Activated CD4-positive, alpha-beta T cell treated with anti-CD3 and anti-CD28 coated beads, Interleukin-2, amount 50 U/mL, for 24 hours (primary cell): ENCODE measurements at places on chromosomes 4 and X.

GRCh38 chrX:38654302-38654701, 93.0 kb downstream of the TSPAN7 start:
- DNase-seq, result no peak

GRCh38 chrX:109830704-109831206, 97.7 kb upstream of the ACSL4 start:
- no peak for DNase-seq

GRCh38 chrX:3380603-3381002, 34.2 kb upstream of the MXRA5 start:
- no peak for DNase-seq

DNA sequence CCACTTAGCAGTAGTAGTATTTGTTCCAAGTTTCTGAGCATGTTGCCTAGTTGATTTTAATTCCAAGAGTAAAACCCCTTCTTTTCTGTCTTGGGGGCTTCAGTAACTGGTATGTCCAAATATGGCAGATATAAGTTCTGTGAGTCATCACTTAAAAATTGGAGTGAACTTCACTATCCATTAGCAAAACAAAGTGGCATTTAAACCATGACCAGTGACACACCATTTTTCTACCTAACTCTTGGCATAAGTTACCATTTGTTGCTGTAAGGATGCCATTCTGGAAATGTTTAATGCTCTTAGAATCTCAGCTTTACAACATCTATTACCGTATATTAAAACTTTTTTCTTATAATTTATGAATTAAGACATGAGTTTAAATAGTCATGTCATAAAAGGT, 102.0 kb downstream of the CBR4 start:
- no peak for DNase-seq

GRCh38 chrX:118755633-118756032, 28.2 kb downstream of the IL13RA1 start:
- no peak for DNase-seq

DNA sequence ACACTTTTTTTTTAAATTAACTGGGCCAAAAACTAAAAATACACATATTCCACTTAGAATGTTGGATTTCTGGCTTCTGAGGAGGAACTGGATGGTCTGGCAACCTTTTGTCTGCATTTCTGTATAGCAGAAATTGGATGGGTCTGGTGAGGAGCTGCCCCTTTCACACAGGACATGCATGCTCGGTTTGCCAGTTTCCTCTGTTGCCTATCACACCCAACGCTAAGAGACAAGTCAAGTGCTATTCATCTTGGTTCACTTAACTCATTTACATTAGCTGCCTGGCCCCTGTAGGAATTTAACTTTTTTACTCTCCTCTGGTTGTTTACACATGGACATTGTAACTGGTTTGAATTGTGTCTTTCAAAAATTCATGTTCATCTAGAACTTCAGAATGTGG, 195.7 kb downstream of the PACRGL start:
- DNase-seq, result no peak

DNA sequence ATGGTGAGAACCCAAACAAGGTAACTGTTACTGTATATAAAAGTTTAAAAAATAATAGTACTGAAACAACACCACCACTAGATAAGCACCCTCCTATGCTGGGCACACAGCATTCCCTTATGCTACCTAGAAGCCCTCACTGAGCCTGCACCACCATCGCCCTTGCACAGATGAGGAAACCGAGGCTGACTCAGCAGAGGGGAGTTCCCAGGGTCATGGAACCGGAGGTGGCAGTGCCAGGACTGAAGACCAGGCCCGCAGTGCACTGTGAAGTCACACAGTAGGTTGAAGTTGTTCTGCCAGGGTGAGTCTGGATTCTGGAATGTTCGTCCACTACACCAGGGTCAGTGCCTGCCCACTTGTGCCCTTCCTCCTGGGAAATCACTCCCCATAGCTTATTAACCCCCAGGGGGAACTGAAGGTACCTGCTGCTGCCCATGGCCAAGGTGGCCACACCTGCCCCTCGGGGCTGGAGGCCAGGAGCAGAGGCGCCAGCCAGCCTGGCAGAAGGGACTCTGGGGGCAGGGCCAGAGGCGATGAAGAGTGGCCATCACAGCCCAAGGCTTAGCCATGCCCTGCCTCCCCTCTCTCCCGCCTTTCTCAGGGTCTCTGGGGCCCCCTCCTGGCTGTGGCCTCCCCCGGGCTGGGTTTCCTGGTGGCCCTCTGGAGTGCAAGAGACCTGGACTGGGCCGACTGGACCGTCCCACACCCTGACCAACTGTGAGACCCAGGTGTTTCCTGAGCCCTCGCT, 15.1 kb upstream of the ABLIM2 start:
- no peak for DNase-seq

- DNase-seq, result no peak
These were observed 32.5 kb downstream of the LRPAP1 start for GRCh38 chr4:3499710-3500109.

DNA sequence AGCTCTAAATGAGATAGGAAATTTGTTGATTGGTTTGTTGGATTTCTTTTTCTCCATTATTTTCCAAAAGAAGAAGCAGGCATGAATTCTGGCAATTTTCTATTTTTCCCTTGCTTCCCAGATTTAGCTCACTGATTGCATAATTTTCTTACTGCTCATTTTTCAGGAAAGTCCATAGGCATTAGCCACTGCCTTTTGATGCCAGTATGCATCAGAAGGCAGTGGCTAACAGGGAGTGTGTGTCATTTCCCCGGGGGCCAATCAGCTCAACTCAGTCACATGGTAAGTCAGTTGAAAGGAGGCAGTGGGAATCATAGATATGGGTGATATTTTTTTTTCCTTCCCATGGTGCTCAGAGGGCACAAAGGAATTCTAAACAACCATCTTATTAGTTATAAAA, 156.7 kb downstream of the TRIML1 start:
- DNase-seq, result no peak

GRCh38 chr4:169115897-169116254, 105.8 kb upstream of the CBR4 start:
- no peak for DNase-seq

GRCh38 chr4:89994176-89994873, 99.7 kb downstream of the MMRN1 start:
- DNase-seq, result no peak

DNA sequence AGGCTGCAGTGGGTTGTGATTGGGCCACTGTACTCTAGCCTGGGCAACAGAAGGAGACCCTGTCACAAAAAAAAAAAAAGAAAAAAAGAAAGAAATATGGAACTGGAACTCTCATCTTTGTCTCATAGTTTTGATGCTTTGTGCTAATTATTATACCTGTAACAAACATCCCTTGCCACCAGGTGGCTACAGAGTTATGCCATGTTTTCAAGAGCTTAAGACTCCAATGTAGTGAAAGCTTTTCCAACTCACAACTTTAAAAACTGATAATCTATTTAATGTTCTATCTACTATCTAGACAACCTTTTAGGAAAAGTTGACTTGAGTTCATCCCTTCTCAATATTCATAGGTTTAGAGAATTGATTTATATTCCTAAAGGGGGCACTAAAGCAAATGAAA, 42.4 kb downstream of the HTR2C start:
- DNase-seq, result no peak

GRCh38 chr4:8594097-8595038, 1.8 kb downstream of the CPZ start:
- DNase-seq, result no peak

DNA sequence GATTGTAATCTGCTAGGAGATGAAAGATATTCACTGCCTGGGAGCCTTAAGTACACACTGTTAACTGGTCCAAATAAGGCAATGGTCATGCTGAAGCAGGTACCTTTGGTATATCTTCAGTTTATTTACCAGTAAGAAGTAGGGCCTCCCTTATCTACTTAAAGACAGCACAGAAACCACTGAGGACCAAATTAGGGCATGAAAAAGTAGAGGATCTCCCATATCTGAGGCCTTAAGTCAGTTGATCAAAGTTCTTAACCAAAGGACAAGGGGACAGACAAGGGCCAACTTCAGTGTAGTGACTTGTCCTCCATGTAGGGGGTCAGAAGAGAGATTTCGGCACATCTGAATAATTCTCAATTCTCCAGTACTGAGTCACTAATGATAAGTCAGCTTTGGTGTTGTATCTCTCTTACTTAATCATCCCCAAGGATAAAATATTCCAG, 59.1 kb downstream of the AMELX start:
- no peak for DNase-seq

DNA sequence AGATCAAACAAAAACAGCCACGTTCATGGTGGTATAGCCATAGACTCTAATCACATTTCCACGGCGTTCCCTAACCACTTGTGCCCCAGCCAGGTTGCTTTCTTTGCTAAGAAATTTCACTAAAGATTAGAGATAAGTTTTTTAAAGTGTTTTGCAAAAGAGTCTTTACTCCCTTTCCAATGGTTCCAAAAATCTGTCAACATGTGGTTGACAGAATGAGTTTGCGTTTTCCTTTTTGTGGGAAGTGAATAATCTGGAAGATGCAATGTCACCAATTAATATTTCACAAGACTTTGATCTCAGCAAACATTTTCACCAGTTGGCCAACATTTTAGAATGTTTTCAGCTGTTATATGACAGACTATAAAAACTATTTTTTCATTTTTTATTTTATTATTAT, 35.3 kb downstream of the CXCL1 start:
- no peak for DNase-seq

GRCh38 chr4:174873931-174874330, 44.2 kb upstream of the ADAM29 start:
- DNase-seq, result no peak

DNA sequence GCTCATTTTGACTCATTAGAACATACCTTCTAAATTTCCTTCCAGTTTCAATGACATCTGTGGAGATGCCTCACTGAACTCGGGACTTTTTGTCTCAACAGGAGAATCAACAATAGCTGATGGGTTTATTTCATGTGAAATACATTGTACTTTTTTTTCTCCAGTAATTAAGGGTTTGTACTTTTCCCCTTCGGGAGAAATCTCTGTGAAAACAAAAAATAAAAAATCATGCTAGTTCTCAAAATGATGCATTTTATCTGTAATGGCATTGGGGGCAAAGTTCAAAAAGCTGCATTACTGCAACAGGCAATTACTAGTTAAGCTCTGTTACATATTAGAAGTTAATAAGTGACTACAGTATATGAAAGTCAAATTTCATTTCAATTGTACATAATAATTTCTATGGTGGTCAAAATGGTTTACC, 167.3 kb upstream of the SH3RF1 start:
- no peak for DNase-seq

GRCh38 chr4:55475394-55476243, 71.1 kb downstream of the CLOCK start:
- no peak for DNase-seq

DNA sequence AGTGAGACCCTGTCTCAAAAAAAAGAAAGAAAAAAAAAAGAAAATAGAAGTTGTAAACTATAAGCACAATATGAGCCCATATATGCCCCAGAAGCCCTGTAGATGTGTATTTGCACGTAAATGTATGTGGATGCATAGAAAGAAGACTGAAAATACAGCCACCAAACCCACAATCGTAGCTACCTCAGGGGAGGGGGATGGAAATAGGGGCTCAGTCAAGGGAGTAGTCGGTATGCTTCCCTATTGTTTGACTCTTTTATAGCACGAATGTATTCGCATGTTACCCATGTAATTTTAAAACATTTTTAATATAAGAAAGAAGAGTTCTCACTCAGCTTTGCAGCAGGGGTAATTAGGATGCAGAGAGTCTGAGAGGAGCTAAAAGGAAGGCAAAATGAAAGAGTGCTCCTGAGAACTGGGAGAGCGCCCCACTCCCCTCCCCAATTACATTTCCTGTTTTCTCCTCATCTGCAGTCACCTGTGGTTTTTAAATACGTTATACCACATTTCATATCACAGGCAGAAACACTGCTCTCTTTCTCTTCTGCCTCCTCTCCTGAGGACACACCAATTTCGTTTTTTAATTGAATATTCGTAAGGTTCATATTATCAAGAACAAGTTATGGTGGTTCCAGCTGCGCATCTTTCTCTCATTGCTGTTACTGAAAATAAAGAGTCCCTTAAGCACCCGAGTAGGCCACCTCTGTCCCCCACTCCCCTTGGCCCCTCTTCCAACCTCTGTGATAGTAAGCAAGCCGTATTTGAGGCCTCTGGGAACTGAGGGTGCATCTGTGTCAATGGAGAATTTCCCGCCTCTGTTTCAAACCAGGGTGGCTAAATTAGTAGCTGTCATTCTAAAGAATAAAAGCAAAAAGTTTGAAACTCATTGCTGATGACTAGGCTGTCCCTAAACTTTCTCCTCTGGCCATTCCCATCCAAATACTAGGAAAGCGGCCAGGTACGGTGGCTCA, 10.7 kb downstream of the SEPTIN6 start:
- no peak for DNase-seq

GRCh38 chr4:150224896-150225591, 146.8 kb downstream of the DCLK2 start:
- no peak for DNase-seq

DNA sequence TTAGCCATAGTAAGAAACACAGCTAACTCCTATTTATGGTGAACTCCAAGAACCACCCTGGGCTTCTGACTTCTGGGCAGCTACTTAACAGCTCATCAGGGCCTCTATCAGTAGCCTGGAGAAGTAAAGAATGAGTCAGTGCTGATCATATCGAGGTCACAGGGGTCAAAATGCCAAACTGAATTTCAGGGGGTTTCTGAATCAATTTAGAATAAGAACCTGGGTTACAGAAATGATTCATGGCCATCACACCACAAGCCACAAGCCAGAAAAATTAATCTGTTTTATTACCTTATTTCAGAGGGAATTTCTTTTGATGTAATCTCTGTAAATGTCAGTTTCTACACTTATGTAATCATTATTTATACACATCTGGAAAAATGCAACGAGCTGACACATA, 64.4 kb downstream of the CHST7 start:
- DNase-seq, result no peak

DNA sequence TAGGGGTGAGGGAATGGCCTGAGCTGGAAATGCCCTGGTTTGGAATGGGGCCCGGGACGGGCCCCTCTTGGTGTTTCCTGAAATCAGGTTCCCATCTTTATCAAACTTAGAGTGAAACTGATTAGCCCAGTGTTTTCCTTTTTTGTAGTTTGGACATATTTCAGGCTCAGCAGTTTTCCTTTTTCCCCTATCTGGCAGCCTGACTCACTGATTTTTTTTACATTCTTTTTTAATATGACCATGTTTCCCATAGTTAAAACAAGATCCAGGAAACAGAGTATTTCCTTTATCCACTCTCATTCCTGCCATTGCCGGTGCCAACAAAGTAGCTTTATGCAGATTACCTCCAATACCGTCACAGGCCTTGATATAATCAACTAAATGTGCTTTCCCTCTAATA, 20.5 kb upstream of the C4orf17 start:
- DNase-seq, result no peak

- no peak for DNase-seq
These were observed 50.6 kb upstream of the PHOX2B start for GRCh38 chr4:41799126-41799525.

GRCh38 chr4:76197031-76197743, 16.4 kb downstream of the SCARB2 start:
- DNase-seq, result no peak

DNA sequence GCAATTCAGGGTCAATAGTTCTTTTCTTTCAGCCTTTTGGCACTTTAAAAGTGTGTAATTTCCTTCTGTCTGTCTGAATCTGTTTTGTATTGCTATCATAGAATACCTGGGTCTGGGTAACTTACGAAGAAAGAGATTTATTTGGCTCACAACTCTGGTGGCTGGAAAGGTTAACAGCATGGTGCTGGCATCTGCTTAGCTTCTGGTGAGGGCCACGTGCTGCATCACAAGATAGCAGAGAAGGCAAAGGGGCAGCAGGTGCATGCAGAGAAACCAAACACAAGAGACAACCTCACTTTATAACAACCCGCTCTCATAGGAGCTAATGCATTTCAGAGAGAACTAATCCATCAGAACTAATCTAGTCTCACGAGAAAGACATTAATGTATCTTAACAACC, 18.8 kb downstream of the RGN start:
- no peak for DNase-seq
